ENCODE measurements at places on chromosomes 12 and 14.

- no peak for DNase-seq
Measured at GRCh38 chr12:17076028-17076744, 470.2 kb upstream of the LMO3 start.

GRCh38 chr12:132100306-132101065 is 43.6 kb downstream of the DDX51 start:
- no peak for DNase-seq

DNA sequence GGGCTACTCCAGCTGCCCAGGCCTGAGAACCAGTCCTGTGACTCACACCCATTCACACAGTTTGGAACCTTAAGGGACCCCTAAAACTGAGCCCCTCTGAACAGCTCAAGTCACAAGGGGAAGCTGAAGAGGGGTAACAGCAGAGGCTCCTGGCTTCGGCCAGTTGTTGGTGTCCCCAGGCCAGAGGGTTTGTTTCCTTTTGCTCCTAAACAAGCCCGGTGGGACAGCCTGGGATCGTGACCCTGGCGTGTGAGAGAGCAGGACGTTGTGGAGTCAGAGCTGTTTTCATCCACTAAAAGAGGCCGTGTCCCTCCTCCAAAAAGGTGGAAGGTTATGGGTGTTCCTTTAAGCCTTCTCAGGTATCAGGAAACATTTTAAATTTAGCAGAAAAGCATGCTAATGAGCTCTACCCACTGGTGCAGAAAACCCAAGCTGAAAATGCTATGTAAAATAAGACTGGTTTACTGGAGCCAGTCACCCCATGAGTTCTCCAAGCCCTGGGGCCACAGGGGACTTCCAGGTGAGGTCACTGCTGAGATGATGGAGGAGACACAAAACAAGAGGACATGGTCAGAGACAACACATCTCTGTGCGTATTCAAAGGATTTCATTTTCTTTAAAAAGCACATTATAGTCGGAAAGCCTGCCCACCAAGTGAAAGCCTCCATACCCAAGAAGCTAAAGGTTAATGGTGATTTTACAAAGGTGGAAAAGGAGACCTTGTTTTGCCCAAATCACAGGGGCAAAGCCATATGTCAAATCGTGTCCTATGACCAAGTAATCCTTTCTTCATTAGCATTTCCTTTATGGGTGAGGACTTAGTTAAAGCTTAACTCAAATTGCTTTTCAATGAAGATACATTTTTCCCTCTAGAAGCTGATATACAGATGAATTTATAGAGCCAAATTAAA is 14.1 kb downstream of the PRKAB1 start:
- DNase-seq, result no peak

GRCh38 chr14:89144066-89144465 is 273.0 kb downstream of the FOXN3 start:
- DNase-seq, result no peak

GRCh38 chr12:73950507-73950906 is 587.1 kb upstream of the ATXN7L3B start:
- DNase-seq, result no peak

- no peak for DNase-seq
Measured at GRCh38 chr14:29566194-29566593, 361.5 kb downstream of the PRKD1 start.

- no peak for DNase-seq
Measured at GRCh38 chr14:76998910-76999309, 29.6 kb downstream of the IRF2BPL start.

GRCh38 chr14:41404126-41404525 is 202.6 kb upstream of the LRFN5 start:
- no peak for DNase-seq

DNA sequence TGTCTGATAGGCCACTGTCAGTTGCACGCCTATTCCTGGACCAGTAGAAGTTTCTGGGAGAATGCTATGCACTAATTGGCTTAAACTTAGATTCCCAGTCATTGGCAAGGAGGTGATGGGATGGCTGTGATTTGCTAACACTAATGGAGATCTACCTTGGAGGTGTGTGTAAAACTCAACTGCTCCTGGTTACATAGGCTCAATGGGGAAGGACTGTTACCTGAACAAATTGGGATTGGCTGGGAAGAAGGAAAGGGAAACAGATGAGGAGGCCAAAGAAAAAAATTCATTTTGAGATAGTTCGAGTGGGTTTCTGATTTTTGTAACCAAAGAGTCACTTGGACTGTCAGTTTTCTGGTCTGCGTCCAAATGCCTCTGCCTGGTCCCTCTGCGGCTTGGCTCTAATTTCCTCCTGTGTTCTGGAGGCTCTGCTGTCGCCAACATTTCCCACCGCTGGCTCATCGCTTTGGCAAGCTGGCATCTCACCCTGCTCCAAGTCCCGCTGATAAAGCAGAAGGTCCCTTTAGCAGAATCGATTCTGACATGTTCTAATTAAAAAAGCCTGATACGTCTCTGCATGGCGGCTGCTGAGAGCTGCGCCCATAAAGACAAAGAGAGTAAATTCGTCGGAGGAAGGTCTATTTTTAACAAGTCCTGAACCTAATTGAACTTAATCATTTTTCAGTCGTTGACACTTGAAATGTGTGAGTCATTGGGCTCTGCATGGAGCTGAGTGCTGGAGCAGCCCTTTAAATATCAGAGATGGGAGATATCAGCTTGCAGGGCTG is 2.0 kb upstream of the CCDC63 start:
- no peak for DNase-seq

DNA sequence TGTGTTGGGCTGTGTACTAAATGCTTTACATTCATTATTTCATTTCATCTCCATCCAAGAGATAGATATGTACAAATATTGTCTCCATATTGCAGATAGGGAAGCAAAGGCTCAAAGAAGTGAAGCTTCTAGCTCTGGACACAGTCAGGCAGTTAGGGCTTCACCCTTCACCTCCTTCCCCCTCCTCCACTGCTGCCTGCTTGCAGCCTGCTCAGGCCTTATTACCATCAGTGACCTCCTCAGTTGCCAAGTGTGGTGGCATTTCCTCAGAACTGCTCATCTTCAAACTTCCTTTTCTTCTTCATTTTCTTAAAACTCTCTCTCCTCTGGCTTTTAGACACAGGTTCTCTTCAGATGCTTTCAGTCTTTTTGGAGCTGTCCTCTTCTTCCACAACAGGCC is 4.7 kb upstream of the GPATCH2L start:
- DNase-seq, result no peak

DNA sequence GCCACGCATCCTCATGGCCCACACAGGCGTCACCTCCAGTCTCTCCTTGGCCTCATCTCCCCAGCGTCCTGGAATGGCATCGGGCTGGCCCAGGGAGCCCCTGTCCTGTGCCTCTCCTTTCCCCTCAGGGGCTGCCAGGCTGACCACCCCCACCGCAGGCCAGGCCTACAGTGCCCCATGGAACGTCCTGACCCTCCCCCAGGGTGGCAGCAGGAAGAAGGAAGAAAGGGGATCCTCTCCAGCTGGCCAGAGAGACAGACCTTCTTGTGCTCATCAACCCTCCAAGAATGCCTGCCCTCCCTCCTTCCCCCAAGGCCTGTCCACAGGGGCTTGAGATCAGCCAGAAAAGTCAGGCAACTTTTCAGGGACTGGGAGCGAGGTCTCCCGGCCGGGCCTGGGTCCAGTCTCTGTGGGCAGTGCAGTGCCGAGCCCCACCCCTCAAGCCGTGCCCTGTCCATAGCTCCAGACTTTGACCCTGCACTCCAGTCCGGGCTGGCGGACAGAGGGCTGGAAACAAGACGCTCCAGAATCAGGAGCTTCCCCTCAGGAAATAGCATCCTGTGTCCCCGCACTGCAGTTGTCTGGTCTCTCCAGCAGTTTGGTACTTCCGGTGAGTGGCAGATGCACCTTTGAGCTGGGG is at the start of gene DAO:
DAO (plus strand) TSS at position 478 of the 640 bp plus-strand sequence. CDS start 4,915 bp downstream, outside the sequence.
- DNase-seq, result no peak

DNA sequence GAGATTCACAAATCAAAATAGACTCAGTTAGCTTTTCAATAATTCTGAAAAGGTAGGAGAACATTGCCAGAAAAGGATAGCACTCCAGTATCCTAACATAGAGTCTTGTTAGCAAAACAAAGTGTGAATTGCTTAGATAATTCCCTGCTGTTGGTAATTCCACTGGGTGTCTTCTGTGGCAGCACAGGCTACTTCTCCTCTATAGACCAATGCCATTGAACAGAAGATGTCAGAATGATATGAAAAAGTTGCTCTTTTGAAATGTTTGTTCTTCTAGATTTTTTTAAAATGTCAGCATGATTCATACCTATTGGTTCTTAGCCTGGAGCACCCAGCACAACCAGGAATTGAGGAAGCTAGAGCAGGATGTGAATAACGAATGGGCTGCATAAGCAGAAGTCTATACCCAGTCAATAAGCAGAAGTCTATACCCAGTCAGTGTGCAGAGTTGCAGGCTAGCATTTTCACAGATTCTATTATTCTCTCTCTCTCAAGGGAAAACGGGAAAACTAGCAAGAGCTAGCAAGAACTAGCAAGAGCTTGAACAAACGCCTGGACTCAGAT is 112.8 kb downstream of the SYT1 start:
- DNase-seq, result no peak

DNA sequence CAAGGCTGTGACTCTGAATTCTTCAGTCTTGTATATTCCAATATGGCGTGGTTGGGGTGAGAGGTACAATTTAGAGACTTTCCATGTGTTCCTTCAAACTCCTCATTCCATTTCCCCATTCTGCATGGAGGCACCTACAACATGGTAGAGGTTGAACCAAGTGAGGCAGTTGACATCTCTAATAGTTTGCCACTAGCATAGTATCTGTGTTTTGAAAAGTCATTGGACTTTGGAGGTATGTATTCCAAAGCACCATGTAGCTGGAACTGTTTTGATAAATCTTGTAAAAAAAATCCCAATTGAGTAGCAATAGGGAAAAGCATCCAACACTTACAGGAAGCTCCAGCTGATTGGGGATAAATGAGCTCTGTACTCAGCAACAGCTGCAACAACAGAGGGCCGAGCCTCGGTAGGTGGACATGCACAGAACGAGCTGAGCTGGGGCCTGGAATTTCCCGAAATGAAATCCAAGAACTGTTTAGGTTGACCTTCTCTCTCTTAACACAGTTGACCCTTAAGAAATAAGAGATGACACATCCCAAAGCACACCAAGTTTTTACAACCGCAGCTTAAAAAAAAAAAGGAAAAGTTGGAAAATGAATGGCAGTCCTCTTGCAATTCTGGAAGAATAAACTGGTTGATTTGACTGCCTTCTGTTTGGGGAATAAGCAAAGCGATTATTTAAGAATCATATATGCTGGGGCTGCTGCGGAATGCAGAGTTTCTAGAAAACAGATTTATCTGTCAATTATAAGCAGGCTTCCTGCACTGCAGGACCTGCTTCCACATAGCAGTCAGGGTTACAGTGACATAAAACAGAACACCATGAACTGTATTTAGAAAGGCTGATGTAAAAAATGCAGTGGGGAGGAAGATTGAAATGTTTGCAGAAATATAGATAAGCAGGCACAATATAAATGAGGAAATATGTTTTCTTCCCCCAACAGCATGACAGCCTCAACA is 194.6 kb upstream of the KRR1 start:
- DNase-seq, result no peak

GRCh38 chr12:67531051-67531450 is 117.5 kb upstream of the DYRK2 start:
- no peak for DNase-seq

GRCh38 chr14:70320294-70320693 is 39.2 kb downstream of the COX16 start:
- no peak for DNase-seq

- no peak for DNase-seq
Measured at GRCh38 chr12:30515351-30515750, 180.3 kb downstream of the IPO8 start.

GRCh38 chr14:58607131-58607951 is 30.4 kb upstream of the DACT1 start:
- DNase-seq, result no peak

DNA sequence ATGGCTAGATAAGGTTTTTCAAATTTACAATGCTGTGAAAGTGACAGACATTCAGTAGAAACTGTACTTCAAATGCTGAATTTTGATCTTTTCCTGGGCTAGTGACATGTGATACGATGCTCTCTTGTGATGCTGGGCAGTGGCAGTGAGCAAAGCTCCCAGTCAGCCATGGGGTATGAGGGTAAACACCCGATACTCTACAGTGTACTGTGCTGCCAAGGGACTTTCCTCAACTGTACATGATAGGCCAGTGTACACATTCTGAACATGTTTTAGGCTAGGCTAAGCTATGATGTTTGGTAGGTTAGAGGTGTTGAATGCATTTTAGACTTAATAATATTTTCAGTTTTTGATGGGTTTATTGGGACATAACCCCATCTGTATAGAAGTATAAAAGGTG is 17.6 kb downstream of the MBIP start:
- no peak for DNase-seq

GRCh38 chr12:78244916-78245507 is 414.3 kb downstream of the NAV3 start:
- DNase-seq, result no peak

- no peak for DNase-seq
Measured at GRCh38 chr12:117121441-117121840, 22.2 kb upstream of the TESC start.

GRCh38 chr12:11765817-11766794 is 116.6 kb downstream of the ETV6 start:
- DNase-seq, result peak; percentile 78

DNA sequence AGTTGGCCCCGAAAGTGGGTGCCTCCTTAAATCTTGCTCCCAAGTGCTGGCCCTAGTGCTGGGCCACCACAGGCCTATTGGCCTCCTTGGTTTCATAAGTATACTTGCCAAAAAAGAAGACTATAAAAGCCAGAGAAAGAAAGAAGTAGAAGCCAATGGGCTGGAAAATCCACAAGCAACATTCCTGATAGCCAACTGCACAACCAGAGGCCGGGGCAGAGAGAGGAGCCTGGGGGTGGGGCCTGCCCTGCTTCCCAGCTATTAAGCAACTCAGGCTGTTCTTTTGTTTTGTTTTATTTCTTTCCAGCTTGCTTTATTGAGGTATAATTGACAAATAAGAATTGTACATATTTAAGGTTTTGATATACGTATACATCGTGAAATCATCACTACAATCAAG is 177.2 kb upstream of the NTF3 start:
- no peak for DNase-seq

DNA sequence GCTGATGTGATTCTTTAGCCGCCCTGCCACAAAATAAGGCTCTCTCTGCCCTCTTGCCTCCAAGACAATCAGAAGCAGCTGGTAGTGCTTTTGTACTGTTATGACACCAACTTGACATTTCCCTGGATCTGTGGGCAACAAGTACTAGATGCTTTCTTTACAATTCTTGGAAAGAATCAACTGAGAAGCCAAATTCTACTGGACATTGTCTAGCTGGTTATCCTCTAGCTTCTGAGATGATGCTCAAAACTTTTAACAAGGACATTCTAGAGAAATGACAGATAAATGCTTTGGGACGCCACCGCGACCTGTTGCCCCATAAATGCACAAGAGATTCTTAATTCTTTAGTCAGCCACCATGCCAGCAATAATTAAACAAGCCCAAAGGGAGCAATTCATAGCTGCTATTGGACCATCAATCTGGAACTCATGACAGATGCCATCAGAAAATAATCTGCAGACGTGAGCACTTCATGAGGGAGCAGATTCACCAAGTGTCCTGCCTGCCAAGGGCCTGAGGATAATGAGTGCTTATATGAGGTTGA is 22.8 kb downstream of the FMNL3 start:
- no peak for DNase-seq
